ENCODE measurements at places on chromosomes 12 and 14. TPM values are rescaled to one million over a fixed set of nuclear protein-coding genes. Genes with fewer than 3 reads are reported as not detected.
A peak's percentile ranks its signal among the peaks of the same experiment; 100 is the strongest.

- DNase-seq: no peak
- H3K36me3 ChIP-seq: peaks cover 20% of the 10 kb centered on the region
- H3K4me3 ChIP-seq: no peak overlapping the region
- H3K4me1 ChIP-seq: no peaks in the 10 kb centered on the region
Observed at GRCh38 chr14:35855876-35856481, 29.8 kb downstream of the BRMS1L start.

GRCh38 chr12:67747869-67748742, 99.6 kb downstream of the DYRK2 start:
- peaks cover 3% of the 10 kb centered on the region for H3K36me3 ChIP-seq
- H3K4me3 ChIP-seq: no peak overlapping the region
- DNase-seq: no peak
- H3K27ac ChIP-seq: no peak overlapping the region

DNA sequence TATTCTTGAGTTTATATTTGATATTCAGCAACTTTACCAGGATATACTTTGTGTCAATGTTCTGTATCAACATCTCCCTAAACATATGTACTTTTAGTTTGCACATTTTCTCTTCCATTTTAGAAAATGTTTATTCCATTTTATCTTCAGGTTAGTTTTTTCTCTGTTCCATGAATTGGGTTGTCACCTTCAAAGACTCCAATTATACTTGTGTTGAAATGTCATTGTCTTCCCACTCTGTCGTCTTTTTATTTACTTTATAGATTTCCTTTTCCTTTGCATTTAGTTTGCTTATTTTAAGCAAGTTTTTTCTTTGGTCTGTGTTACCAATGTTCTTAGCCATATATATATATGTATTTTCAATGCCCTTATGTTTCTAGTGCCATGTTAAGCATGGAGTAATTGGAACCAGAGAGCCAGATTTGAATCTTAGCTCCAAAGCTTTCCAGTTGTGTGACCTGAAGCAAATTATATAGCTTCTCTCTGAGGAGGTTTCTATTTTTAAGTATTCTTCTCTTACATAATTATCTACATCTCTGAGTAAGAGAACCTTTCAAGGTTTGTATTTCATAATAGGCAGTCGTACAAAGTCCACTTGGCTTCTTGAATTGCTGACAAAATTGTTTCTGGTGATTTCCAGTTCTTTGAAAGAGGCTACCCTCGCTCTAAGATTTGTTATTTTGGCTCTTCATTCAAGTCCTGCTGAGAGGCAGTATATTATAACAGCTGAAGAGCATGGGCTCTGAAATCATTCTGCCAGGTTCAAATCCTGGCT, 85.8 kb upstream of the DYRK2 start:
- DNase-seq: no peak
- no peaks in the 10 kb centered on the region for H3K4me1 ChIP-seq
- H3K27me3 ChIP-seq: no peaks in the 10 kb centered on the region

The TPPP2 gene
- total RNA-seq: not detected

DNA sequence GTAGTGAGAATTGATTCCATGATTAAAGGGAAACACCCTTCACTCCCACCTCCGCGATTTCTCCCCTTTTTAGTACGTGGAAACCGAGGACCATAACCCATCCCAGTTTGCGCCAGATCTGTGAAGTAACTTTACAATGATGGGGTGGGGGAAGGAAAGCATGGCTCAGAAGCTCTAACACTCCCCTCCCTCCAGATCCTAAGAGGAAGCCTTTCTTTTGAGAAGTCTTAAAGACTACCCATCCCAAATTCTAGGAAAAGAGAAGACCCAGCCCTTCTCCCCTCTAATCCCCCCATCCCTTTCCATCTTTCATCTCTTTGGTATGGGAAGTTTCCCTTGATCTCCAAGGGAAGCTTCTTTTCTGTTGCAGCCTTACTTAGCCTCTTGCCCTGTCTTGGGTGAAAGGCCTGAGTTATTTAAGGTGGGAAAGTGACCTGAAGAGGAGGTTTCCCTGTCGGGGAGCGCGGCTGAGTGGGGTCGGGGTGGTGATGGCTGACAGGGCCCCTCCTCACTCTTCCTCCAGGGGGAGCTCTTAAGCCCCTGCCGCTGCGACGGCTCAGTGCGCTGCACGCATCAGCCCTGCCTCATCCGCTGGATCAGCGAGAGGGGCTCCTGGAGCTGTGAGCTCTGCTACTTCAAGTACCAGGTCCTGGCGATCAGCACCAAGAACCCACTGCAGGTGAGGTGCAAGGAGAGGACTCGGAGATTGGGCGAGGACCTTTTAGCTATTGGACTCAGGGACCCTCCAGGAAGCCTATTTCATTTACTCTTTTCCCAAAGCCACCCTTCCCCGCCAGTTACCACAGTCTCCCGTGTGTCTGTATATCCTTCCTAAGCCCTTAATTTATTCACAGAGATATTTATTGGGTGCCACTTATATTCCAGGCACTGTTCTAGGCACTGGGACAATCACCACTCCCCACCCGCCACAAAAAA, 1.8 kb downstream of the MARCHF9 start:
- peak overlapping the region; percentile 59 for H3K27ac ChIP-seq
- peak overlapping the region; percentile 79 for H3K4me3 ChIP-seq
- peak; percentile 80 for DNase-seq
- peaks cover 46% of the 10 kb centered on the region for H3K4me1 ChIP-seq
- no peaks in the 10 kb centered on the region for H3K27me3 ChIP-seq

DNA sequence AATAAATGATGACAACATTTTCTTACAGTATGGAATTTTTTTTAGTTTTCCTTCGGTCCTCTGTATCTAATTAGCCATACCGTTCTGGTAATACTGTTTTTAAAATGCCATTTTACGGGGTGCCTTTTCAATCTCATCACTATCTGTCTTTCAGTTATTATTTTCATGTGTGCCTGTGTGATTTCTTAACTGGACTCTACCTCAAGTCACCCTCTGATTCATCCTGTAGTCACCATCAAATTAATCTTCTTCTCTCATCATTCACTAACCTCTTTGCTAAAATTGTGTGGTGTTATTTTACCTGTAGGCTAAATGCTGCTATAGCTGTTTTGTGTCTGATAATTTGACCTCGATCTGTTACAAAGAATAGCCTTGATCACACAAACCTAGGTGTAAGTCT, 16.0 kb upstream of the CCT2 start:
- no peak overlapping the region for H3K4me3 ChIP-seq
- DNase-seq: no peak
- H3K27ac ChIP-seq: peak overlapping the region; percentile 2
- no peaks in the 10 kb centered on the region for H3K27me3 ChIP-seq

DNA sequence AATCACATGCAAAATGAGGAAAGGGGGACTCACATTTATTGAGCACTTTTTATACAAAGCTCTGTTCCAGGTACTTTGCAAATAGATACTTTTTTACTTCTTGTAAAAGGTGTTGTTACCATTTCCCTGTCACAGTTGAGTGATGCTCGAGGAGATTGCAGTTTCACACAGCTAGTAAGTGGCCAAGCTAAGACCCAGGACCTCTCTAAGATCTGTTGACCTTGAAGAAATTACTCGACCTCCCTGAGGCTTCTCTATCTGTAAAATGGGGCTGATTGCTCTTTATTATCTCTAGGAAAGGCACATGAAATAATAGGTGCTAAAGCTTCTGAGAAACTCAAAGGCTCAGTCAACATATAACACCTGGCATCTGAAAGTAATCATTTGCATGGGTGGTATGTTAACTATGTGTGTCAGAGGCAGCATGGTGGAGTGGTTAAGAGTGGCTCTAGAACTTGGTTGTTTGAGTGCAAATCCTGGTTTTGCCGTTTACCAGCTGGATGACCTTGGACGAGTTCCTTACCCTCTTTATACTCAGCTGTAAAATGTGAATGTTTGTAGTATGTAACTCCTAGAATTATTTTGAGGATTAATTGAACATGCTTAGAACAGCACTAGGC, 41.5 kb downstream of the IFT81 start:
- no peaks in the 10 kb centered on the region for H3K4me1 ChIP-seq
- DNase-seq: no peak
- no peaks in the 10 kb centered on the region for H3K27me3 ChIP-seq
- no peak overlapping the region for H3K27ac ChIP-seq
- H3K4me3 ChIP-seq: no peak overlapping the region

- no peak overlapping the region for H3K4me3 ChIP-seq
- DNase-seq: no peak
- H3K36me3 ChIP-seq: no peaks in the 10 kb centered on the region
- no peaks in the 10 kb centered on the region for H3K27me3 ChIP-seq
- H3K4me1 ChIP-seq: no peaks in the 10 kb centered on the region
Observed at GRCh38 chr12:23771240-23771949, 178.1 kb downstream of the SOX5 start.

GRCh38 chr14:84208451-84208850, 1321.5 kb upstream of the FLRT2 start:
- no peak for DNase-seq
- H3K27me3 ChIP-seq: no peaks in the 10 kb centered on the region
- no peak overlapping the region for H3K27ac ChIP-seq
- no peak overlapping the region for H3K4me3 ChIP-seq
- H3K4me1 ChIP-seq: no peaks in the 10 kb centered on the region
- no peaks in the 10 kb centered on the region for H3K36me3 ChIP-seq

- no peaks in the 10 kb centered on the region for H3K36me3 ChIP-seq
- no peak for DNase-seq
- no peak overlapping the region for H3K4me3 ChIP-seq
- no peaks in the 10 kb centered on the region for H3K4me1 ChIP-seq
Observed at GRCh38 chr14:87251011-87251410, 742.0 kb downstream of the GALC start.

The KANSL2 gene
- 45.7 TPM for total RNA-seq

DNA sequence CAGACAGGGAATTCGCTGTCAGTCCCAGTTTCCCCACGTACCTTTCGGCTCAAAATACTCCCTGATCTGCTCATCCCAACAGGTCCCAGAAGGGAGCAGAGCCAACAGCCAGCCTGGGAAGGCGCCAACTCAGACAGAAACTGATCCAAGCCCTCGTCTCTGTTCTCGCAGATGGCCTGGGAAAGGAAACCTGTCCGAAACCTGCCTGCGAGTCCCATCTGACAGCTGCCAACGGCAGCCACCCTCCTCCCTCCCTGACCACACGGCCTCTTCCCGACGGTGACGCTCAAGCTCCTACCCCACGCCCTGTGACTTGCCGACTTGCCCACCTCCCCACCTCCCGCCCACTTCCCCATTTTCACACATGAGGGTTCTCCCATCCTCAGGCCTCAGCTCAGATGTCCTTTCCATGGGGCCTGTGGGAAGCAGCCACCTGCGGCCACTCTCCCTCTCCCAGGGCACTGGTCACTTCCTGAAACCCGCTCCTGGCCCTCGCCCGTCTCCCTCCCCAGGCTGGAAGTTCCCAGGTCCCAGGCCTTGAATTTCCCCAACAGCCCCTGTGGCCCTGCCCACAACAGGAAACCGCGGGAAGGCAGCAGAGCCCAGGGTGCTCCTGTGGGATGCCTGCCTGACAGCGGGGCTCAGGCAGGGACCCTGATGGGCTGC, 60.9 kb upstream of the FBRSL1 start:
- no peaks in the 10 kb centered on the region for H3K36me3 ChIP-seq
- peaks cover 18% of the 10 kb centered on the region for H3K4me1 ChIP-seq
- H3K27me3 ChIP-seq: no peaks in the 10 kb centered on the region
- no peak overlapping the region for H3K4me3 ChIP-seq
- no peak for DNase-seq
- H3K27ac ChIP-seq: no peak overlapping the region

DNA sequence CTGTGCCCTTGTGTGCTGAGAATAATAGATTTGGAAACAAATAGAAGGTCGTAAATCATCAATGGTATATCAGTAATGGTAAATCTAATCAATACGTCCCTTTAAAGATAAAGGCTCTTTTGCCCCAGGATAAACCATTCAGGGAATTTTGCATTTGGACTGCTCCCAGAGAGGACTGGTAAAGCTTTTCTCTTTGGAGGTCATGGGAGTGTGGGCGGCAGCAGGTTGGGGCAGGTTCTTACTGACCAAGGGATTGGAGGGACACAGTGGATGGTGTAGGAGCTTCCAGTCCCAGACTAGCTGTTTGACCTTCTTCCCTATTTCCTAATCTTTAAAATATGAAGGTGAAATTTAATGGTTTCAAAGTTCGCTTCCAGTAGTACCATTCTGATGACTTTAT, 87.8 kb upstream of the NTF3 start:
- H3K4me3 ChIP-seq: no peak overlapping the region
- H3K27ac ChIP-seq: no peak overlapping the region
- no peaks in the 10 kb centered on the region for H3K4me1 ChIP-seq
- H3K36me3 ChIP-seq: no peaks in the 10 kb centered on the region
- no peak for DNase-seq
- H3K27me3 ChIP-seq: peaks cover 15% of the 10 kb centered on the region

- H3K4me1 ChIP-seq: peaks cover 9% of the 10 kb centered on the region
- H3K27me3 ChIP-seq: no peaks in the 10 kb centered on the region
- H3K36me3 ChIP-seq: peaks cover 10% of the 10 kb centered on the region
- no peak overlapping the region for H3K4me3 ChIP-seq
- DNase-seq: no peak
Observed at GRCh38 chr14:77554207-77554606, 55.6 kb upstream of the ISM2 start.

DNA sequence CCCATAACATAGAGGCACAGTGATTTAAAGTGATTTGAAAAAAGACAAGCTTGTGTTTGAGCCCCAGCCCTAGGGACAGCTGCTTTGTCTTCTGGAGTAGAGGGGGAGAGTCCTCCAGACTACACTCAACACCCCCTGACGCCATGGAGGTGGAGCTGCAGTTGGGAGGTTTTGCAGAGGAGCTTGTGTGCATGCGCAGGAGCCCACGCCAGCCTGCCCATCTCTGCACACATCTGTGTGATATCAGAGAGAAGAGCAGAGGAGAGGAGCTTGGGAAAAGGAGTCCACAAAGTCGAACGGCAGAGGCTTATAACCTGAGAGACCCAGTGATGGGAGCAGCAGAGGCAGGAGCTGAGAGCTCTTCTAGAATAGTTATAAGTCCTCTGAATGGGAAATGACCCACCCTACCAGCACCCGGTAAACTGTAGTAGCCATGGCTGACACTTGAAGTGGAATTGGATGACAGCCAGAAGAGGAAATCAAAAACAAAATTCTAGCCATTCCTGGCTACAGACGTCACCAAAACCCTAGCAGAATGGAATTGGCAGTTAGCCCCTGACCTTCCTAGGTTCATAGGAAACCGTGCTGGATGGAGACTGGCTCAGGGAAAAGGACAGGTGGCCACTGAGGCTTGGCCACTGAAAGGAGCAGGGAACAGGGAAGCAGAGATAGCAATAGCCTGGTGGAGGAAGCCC, 185.1 kb upstream of the VASH1 start:
- no peak overlapping the region for H3K27ac ChIP-seq
- peaks cover 3% of the 10 kb centered on the region for H3K27me3 ChIP-seq
- no peaks in the 10 kb centered on the region for H3K4me1 ChIP-seq
- no peak overlapping the region for H3K4me3 ChIP-seq
- DNase-seq: no peak
- no peaks in the 10 kb centered on the region for H3K36me3 ChIP-seq

- H3K27ac ChIP-seq: no peak overlapping the region
- DNase-seq: no peak
- H3K27me3 ChIP-seq: peaks cover 3% of the 10 kb centered on the region
- no peaks in the 10 kb centered on the region for H3K4me1 ChIP-seq
- no peak overlapping the region for H3K4me3 ChIP-seq
Observed at GRCh38 chr12:70002912-70003255, 177.9 kb downstream of the MYRFL start.

GRCh38 chr12:76515271-76515670, 44.3 kb downstream of the OSBPL8 start:
- no peaks in the 10 kb centered on the region for H3K27me3 ChIP-seq
- H3K36me3 ChIP-seq: peaks cover 13% of the 10 kb centered on the region
- no peak overlapping the region for H3K27ac ChIP-seq

Measured in activated CD4-positive, alpha-beta memory T cell treated with anti-CD3 and anti-CD28 coated beads for 36 hours (primary cell).